ENCODE measurements at places on chromosomes 6 and 20. TPM values are rescaled to one million over a fixed set of nuclear protein-coding genes. Genes with fewer than 3 reads are reported as not detected.

Gene PRICKLE4
- not detected for total RNA-seq

Gene PNPLA1
- not detected for total RNA-seq

Gene HCK
- 0.79 TPM for total RNA-seq

Gene SLC17A9
- total RNA-seq = 43.5 TPM

Data from activated naive CD8-positive, alpha-beta T cell treated with anti-CD3 and anti-CD28 coated beads, Interleukin-2, amount 10 ng/mL, durations not matched to agents 7 days and 5 days (primary cell).